ENCODE measurements at places on chromosomes 4 and X.

DNA sequence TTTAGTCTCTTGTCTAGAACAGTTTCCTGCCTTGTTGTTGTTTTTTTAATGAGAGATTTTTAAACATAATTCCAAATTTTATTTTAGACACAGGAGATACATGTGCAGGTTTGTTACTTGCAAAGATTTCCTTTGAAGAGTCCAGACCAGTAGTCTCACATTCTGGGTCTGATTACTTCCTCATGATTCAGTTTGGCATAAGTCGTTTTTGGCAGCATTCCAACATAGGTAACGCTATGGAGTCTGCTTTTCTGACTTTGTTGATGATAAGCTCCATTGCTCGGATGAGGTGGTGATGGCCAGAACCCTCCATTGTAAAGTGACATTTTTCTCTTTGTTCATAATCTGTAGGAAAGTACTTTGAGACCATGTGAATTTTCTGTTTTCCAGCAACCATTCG, 74.7 kb downstream of the CLCN4 start:
- DNase-seq: no peak

GRCh38 chr4:1604706-1605205, 79.4 kb downstream of the FAM53A start:
- DNase-seq: no peak

- no peak for DNase-seq
These were observed 98.5 kb upstream of the INPP4B start for GRCh38 chr4:142944565-142944964.

GRCh38 chr4:12897954-12898353, 586.2 kb downstream of the RAB28 start:
- no peak for DNase-seq

DNA sequence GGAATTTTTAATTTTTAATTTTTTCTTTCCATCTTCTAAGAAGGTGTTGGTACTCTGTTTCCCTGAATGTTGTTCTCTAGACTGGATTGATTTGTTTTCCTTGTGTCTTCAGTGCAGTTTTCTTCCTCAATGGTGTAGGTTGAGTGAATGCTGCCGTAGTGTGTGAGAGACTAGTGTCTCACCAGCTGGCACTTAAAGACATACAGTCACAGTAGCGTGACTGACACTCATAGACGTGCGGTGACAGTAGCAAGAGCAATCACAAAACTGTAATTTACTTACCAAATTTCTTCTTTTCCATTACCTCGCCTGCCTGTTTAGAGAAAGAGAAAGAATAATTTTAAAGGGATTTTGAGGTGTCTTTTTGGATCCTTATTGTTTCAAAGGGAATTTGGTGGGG, 21.4 kb upstream of the PGM2 start:
- DNase-seq: no peak

GRCh38 chr4:177246641-177247584, 62.8 kb upstream of the NEIL3 start:
- DNase-seq: no peak

DNA sequence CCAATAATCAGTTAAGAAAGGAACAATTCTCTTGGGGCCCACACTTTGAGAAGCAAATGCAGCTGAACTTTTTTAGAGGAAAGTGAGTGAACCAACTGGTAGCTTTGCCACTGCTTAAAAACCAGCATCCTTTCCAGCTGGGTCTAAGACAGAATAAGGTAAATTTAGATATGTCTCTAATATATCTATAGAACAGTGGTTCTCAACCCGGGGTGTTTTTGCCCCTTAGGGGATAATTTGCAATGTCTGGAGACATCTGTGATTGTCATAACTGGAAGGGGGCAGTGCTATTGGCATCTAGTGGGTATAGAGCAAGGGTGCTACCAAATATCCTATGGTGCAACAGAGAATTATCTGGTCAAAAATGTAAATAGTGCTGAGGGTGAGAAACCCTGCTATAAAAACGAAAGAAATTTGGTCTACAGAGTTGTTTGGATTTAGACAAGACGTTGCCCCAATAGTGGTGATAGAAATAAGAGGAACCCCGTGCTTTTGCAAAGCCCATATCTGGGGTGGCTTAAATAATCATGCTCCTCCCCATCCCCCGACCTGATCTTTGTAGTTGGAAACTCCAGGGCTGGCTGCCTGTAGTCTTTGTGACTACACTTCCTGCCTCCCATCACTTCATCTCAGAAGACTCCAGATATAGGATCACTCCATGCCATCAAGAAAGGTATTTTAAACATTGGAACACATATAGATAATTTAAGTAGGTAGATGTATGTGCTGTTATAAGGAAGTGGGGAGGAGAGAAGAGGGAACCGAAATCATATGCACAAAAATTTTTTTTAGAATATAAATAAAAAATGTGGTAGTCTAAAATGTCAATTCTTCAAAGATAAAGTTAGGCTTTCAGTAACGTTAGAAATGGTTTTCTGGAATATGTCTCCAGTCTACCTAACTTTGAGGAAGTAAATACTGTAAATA, at the start of gene TLR7:
TSS of gene TLR7 (plus strand) at position 622 of the 927 bp plus-strand sequence. CDS start 507 bp downstream, outside the sequence.
- no peak for DNase-seq

- DNase-seq: no peak
These were observed 51.5 kb downstream of the SPATA18 start for GRCh38 chr4:52102587-52102986.

- DNase-seq: no peak
These were observed 152.1 kb upstream of the DGKK start for GRCh38 chrX:50622751-50623150.

- no peak for DNase-seq
These were observed 73.1 kb downstream of the CPZ start for GRCh38 chr4:8665406-8666360.
